ENCODE measurements at places on chromosomes 13 and 19. TPM values are rescaled to one million over a fixed set of nuclear protein-coding genes. Genes with fewer than 3 reads are reported as not detected.
A peak's percentile ranks its signal among the peaks of the same experiment; 100 is the strongest.

Gene PNMA8A
- total RNA-seq: 16.6 TPM

Gene OLFM4
- not detected for total RNA-seq

DNA sequence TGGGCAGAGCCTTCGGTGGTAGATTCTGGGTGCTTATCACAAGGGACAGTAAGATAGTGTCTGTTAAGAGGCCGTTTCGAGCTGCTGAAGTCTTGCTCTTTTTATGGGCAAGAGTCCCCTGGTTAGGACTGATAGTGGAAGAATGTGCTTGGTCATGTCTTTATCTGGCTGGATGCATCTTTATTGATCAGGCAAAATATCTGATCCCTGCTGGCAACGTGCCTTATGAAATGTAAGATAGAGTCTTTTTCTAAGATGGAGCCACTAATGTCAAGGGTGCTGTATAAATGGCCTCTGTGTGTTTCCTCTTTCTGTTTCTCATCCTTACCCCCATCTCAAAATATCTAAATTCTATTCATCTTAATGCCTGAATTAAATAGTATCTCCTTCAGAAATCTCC is 53.3 kb downstream of the MYO16 start:
- DNase-seq: no peak

- no peak for DNase-seq
Measured at GRCh38 chr13:113802090-113802531, 43.1 kb downstream of the TMEM255B start.

DNA sequence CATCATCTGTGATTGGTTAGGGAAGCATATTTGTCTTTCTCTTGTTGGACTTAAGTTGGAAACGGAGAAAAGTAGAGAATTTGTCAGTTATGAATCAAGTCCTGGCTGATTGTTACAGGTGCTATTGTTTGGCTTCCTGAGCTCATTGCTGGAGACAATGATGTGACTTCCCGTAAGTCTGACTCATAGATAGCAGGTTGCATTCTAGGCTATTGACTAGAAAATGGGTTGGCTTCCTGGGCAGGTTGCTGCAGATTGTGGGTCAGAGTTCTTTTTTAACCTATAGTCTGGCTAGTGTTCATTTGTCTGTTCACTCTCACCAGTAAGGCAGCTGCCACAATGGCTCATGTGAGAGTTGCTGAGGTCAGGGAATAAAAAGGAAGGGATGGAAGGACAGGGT is 101.5 kb downstream of the CCNA1 start:
- DNase-seq: no peak

DNA sequence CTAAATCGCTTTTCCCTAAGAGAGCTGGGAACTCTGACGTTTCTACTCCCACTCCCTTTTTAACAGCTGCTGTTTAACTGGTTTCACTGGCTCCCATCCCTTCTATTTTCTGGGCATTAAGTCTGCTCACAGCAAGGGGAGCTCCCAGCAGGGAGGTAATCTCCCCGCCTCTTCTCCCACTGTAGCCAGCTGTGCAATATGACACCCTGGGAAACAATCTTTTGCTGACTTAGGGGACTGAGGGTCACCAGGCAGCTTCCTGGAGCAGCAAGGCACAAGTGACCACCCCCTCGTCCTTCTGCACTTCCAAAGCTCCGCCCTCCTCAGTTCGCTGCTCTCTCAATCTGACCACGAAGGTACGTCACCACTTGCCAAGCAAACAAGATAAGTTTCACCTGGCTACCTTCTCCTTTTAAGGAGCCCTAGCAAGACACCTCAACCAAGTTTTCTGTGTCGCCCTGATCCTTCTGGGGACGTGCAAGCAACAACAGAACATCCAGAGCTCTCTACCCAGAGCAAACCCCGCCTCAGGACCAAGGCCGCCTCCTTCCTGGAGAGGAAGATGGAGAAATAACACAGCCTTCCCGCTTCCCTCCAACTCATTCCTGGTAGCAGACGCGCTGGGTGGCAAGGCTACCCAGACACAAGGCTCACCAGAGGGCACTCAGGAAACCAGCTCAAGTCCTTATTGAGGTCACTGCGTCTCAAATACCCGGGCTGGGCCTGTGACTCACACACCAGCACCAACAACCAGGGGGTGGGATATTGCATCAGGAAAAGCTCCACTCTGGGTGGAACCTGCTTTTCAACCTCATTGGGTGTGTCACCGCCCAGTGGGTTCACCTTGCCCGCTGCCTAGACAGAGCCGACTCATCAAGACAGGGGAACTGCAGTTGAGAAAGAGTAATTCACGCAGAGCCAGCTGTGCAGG is 92.4 kb downstream of the STK24 start:
- DNase-seq: peak; percentile 95

- peak; percentile 86 for DNase-seq
Measured at GRCh38 chr19:1811472-1811894, 593 bp downstream of the ATP8B3 start.
